Stimulated activated CD4-positive, alpha-beta T cell treated with anti-CD3 and anti-CD28 coated beads, TNF-alpha, amount 100 ng/mL, for 1 hour (primary cell): ENCODE measurements at places on chromosomes 6 and 20.
A peak's percentile ranks its signal among the peaks of the same experiment; 100 is the strongest.

- DNase-seq: no peak
Measured at GRCh38 chr20:35240083-35240810, 13.8 kb downstream of the MMP24 start.

GRCh38 chr6:47028835-47029360 is 13.2 kb downstream of the ADGRF1 start:
- DNase-seq: no peak

DNA sequence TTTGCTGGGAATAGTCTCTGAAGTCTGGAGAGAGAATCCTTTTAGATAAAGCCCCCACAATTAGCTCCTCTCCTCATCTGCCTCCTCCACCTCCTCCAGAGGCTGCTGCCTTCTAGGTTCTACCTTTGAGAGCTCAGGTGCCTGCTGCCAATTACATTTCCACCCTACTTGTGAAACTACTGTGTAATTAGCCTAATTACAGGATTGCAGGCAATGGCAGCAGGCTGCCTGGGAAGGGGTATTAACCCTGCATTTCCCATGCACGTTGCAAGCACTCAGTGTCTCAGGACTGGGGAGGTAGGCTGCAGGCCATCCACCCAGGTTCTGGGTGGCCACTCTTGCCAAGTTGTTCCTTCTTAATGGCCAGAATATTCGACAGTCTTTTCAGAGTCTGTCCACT is 215.6 kb upstream of the ZNF217 start:
- DNase-seq: no peak

- no peak for DNase-seq
Measured at GRCh38 chr20:44549123-44549522, 27.3 kb upstream of the SERINC3 start.

- DNase-seq: peak; percentile 50
Measured at GRCh38 chr20:23995905-23996666, 7.5 kb upstream of the GGTLC1 start.

DNA sequence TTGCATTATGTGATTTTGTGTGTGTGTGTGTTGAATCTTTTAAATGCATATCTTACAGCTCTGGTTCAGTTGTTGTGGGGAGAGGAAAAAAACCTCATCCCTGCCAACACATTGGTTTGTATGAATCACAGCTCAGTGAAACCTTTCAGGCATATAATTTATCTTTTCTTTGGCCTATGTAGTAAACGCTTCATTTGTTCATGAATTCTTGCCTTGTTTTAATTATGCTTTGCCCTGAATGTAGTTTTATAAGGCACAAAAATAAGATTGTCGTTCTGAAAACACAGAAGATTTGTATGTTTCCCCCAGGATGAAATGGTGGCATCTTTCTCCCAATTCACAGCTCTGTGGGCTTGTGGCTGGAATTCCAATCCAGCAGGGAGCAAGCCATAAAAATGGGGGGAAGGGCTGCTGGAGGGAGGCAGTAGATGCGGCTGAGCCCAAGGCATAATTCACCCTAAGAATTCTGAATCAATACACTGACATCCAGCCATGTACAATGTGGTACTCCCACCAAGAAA is 45.1 kb downstream of the BCAS1 start:
- no peak for DNase-seq

DNA sequence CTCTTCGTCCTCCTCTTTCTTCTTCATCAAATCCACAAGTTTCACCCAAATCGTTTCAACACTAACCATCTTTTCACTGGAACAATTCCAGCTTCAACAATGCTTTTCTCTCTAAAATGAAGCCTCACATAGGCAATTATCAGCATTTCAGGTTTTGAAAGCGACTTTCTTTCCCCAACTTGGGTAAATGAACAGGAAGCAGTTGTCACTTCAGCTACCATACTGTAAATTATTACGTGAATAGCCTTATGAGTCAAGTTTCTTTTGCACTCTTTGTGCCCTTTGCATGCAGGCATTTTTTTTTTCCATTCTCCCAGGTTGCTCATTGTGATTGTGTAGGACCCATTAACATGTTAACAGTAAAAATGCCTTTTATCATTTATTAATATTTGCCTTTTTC is 121.7 kb upstream of the BTBD3 start:
- DNase-seq: no peak

DNA sequence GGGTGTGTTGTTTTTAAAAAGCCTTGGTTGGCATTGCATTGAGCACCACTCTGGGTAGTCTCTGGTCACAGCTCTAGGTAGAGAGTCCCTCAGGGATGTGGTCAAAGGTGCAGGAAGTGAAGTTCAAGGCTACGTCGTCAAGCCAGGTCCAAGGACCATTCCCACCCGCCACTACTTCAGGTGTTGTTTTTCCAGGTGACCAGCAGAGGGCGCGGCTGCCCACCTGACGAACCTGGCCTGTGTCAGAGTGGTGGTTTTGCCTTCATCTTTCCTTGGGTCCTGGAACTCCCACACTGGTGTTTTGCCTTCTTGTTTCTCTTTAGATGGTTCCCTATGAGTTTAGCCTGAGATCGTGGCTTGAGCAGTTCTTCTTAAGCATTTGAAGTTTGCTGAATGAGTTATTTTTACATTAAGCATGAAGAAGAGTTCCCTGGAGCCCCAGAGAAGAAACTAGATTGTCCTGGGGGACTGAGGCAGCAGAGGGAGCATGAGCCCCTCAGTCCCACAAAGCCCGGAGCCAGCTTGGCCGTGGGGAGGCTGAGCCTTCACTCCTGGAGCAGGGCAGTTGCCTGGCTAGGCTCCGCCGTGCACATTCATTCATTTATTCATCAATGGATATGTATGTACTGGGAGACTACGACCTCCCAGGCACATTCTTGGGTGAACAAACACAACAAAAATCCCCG is 5.6 kb upstream of the PHACTR3 start:
- DNase-seq: no peak

DNA sequence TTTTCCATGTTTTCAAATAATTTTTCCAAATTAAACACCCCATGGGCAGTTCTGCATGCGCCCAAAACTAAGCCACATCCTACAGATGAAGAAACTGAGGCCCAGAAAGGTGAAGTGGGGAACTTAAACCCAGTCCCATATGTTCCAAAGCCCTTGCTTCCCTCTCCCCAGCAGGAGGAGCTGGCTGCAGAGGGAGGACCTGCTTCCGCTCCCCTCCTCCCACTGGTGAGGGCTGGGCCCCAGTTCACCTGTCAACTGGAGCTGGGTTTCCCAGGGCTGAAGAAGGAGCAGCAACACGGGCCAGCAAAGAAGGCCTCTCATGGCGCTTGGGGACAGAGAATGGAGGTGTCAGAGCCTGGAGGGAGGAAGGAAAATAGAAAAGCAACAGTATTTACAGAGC is 1.4 kb upstream of the RBPJL start:
- DNase-seq: no peak

- no peak for DNase-seq
Measured at GRCh38 chr6:30568245-30568644, 3.0 kb upstream of the ABCF1 start.

- no peak for DNase-seq
Measured at GRCh38 chr20:6036213-6036612, 17.6 kb downstream of the LRRN4 start.

GRCh38 chr6:37745748-37746147 is 48.1 kb upstream of the MDGA1 start:
- no peak for DNase-seq

- no peak for DNase-seq
Measured at GRCh38 chr6:72699159-72699558, 77.3 kb downstream of the KCNQ5 start.

DNA sequence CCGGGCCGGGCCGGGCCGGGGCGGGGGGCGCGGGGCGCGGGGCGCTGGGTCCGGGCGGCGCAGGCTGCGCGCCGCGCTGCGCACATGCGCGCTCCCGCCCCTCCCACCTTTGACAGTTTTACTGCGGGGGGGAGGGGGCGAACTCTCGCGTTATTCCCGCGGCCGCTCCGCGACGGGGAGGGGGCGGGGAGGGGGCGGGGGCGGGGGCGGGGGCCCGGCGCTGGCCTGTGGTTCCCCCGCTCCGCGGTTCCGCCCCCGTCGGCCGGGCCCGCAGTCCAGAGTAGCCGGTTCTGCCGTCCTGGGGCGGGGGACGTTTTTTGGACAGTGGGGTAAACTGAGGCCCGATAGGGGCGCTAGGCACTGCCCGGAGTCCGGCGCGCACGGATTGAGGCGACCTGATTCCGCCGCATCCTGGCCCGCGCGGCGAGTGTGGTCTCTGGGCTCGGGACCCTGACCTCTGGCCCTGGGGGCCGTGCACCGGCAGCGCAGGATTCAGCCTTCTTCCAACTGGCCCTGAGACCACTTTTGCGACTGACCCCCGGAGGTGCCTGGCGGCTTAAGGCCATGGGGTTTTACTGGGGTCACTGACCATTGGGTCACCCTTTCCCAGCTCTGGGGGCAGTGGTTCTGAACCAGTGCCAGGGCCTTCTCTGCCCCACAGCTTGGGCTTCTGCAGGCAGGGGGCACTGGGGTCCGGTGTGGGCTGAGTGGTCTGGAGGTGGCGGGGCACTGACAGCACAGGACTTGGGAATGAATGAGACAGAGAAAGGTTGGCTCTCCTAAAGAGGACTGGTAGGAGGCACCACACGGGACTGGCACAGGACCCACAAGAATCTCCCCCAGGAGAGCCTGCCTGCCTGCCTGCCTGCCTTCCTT is at the start of gene ZNF512B:
Gene ZNF512B (minus strand): TSS at position 93 of the 876 bp plus-strand sequence. CDS start 1,980 bp downstream, outside the sequence.
- DNase-seq: peak; percentile 51

- DNase-seq: no peak
Measured at GRCh38 chr20:42082611-42083010, 464.4 kb upstream of the CHD6 start.

- no peak for DNase-seq
Measured at GRCh38 chr6:122012578-122012977, 386.9 kb upstream of the HSF2 start.

- no peak for DNase-seq
Measured at GRCh38 chr6:101058296-101058695, 177.2 kb upstream of the ASCC3 start.

DNA sequence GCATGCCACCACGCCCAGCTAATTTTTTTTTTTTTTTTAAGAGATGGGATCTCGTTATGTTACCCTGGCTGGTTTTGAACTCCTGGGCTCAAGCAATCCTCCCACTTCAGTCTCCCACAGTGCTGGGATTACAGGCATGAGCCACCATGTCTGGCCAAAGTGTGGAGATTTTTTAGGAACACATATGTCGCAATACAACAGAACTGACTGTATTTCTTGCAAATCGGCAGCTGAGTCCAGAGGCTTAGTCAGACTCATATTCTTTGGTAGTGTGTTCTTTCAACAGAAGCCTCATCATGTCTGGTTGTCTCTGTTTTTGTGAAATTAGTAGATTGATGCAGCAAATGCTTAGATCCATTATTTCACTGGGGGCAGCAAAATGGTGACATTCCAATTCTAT is 23.9 kb upstream of the CD164 start:
- DNase-seq: no peak

DNA sequence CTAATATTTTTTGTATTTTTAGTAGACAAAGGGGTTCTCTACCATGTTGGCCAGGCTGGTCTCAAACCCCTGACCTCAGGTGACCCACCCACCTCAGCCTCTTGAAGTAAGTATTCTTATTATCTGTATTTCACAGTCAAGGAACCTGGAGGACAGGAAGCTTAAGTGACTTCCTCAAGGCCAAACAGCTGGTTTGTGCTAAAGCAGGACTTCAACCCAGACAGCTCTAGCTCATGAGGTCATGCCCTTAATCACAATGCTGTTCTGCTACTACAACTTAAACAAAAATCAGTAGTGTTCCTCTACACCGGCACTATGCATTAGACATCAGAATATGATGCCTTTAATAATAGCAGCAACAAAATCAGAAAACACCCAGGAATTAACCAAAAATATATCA is 168.9 kb downstream of the ADGB start:
- no peak for DNase-seq

DNA sequence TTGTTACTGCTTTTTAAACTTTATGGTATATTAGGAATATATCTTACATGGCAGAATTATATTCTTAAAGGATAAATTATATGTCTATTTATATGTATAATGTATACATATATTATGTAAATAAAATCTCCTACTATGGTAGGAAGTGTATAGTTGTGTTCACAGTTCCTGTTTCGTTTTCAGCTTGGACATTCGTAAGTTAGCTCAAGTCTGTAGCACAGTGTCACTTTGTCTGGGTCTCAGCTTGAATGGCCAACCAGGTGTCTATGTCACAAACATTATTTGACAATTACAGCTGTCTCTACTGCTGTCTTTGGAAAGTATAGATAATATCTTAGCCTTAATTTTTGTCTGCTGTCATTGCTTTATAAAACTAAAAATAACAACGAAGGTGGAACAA is 303.9 kb downstream of the CDKAL1 start:
- no peak for DNase-seq

DNA sequence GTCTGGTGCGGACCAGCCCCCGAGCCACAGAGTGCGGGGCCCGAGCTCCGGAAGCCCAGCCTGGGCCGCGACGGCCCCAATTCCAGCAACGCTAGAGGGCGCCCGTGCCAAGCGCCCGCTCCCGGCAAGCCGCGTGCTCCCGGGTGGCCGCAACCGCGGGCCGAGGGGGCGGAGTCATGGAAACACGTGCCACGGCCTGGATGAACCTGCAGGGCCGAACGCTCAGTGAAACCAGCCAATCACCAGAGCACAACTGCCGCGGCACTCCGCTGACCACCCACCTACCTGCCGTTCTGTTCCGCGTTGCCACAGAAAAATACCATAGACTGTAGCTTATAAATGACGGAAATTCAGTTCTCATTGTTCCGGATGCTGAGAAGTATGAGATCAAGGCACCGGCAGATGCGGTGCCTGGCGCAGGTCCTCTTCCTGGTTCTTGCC is 85.7 kb upstream of the FOXC1 start:
- DNase-seq: peak; percentile 72

GRCh38 chr20:38965264-38965663 is 3.1 kb downstream of the DHX35 start:
- no peak for DNase-seq

DNA sequence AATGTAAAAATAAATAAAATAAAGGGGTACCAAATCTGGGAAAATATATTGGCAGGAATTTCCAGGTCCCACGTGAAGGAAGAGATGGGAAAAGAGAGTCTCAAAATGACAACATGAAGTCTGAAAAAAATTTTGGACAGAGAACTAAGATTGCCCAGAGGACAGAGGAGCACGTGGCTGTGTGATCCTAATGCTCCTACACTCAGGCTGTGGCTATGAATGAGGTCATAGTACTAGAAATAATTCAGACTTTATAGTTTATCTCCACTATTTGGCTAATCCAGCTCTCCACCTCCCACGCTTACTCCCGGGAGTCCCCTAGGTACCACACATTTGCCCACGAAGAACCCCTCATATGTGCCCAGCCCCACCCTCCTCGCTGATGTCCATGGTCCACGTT is 42.8 kb upstream of the STMND1 start:
- DNase-seq: no peak
